ENCODE measurements at places on chromosomes 3 and 15.

DNA sequence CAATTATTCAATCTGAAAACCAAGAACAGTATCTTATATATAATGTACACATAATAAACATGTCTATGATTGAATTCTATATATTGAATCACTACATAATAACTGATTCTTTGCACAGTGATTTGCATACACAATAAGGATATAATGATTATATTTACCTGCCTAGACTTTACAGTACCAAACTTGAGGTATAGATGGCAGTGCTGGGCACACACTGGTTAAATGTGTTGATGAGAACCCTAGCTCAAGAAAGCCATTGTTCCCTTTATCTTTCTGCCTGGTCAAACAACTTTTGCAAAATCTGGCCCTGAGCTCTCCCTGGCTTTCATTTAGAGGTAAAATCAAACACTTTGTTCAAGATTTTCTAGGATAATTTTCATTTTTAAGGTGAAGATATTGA, 697.7 kb downstream of the TUSC7 start:
- peak; percentile 32 for DNase-seq

- DNase-seq = no peak
Observed at GRCh38 chr3:38940394-38940793, 111.3 kb downstream of the SCN11A start.

DNA sequence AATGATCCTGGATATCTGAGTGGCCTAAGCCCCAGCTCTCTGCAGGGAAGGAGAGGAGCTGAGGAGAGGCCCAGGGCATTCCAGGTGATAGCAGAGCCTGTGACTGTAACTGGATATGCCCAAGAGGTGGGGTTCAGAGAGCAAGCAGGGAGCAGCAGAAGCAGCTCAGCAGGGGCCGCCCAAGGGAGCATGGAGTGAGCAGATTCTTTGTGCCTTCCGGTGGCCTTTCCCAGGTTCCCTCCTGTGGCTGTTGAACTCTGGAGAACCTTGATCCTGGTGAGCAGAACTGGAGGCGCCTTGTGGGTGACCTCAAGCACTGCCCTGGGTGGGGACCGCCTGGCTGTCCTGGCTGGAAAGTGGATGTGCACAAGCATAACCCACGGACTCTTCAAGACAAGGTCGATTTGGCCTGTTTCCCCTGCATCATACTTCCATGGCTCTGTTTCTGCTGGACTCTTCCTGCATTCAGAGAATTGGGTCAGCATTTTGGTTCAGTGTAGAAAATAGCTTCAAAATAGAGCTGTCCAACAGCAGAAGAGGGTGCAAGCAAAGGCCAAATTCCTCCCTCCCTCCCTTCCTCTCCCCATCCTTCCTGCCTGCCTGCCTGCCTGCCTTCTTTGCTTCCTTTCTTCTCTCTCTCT, 76.1 kb downstream of the ARNT2 start:
- no peak for DNase-seq

DNA sequence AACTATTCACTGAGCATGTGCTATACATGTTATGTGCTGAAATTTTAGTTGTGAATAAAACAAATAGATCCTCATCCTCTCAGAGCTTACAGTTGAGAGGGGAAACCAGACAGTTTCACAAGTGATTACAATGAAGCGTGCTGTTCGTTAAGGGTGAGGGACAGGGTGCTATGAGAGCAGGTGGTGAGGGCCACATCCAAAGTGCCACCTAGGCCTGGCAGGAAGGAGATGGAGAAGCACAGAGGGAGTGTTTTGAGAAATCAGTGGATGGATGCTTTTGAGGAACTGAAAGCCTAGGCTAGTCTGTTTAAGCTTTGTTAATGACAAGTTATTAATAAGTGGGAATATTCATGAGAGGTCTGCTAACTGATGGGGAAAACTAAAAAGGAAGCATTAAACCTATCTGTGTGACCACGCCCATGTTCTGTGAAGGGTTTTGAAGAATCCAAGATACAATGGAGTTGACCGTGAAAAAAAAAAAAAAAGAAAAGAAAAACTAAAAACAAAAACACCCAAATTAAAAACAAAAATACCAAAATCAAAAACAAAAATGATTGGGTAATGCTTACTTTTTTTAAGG, 7.3 kb downstream of the MCTP2 start:
- DNase-seq = no peak

DNA sequence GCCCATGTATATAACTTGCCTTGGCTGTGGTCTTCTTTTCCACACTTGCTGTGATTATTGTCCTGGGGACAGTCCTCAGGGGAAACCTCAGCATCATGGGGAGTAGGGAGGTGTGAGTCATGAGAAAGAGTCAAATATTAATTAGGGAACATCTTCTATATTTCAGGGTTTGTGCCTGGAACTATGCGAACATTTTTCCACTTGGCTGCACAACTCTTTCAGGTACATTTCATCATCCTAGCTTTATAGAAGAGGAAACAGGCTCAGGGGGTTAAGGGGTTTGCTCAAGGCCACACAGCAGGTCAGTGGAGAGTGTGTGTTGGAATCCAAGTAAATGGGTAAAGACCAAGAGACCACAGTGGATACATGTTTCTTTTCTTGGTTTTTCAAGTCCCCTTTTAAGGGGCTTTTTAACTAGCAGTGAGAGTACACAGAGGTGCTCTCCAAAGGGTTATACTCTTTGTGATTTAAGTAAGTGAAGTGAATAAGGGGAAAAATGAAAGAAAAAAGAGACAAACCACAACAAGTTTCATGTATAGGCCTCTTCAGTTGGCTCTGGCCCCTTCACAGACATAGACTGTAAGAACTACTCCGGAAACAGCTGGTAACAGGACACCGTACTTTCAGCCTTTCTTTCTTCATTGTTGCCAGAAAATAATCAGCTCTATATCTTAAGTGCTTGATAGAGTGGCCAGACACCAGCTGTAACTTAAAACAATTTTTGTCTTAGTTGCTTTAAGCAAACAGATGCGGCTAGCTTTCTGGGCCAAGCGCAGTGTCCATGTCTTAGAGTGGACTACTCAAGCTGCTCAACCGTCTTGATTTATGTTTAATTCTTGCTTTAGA, 64.6 kb downstream of the EEFSEC start:
- no peak for DNase-seq

DNA sequence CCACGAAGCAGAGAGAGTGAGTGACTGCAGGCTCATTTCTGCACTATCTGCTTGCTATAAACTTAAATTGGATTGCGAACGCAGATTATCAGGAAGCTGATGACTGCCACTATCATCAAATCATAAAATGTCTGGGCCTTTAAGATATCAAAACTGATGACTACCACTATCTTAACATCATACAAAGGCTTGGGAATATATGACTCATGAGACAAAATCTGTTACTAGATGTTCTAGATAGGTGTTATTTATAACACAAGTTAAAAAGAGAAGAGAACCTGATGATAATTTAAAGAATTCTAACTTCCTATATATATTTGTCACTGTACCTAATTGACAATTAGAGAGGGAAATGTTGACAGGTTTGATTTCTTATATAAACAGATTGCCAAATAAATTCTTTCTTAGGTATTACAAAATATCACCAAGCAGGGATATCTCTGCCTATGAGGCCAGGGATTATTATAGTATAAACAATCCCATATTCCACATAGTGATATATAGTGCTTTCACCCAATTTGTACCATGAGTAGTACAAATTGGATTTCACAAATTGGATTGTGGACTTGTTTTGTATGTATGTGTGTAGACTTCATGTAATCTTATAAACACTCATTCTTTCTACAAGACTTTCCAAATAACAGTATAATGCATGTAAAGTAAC, 1157.2 kb downstream of the ROBO1 start:
- DNase-seq = no peak

GRCh38 chr3:31093606-31094005, 199.1 kb upstream of the GADL1 start:
- no peak for DNase-seq

- no peak for DNase-seq
Observed at GRCh38 chr3:33211444-33211843, 7.2 kb downstream of the SUSD5 start.

DNA sequence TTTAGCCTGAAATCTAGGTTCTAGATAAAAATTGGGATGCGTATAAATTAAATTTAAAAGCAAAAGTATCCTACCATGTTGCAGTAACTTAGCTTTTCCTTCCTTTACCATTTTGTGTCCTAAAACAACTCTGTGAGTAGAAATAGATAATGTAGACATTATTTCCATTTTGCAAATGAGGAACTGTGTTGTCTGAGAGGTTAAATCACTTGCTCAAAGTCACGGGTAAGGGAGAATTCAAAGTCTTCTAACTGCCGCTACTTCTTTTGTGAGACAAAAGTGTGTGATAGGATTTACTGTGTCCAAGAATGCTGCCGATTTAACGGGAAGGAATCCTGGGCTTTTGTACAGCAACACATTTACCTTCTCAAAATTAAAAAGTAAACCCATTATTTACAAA, 40.7 kb downstream of the MYO1E start:
- DNase-seq = no peak

- no peak for DNase-seq
Observed at GRCh38 chr3:19539518-19540392, 391.4 kb downstream of the KCNH8 start.

DNA sequence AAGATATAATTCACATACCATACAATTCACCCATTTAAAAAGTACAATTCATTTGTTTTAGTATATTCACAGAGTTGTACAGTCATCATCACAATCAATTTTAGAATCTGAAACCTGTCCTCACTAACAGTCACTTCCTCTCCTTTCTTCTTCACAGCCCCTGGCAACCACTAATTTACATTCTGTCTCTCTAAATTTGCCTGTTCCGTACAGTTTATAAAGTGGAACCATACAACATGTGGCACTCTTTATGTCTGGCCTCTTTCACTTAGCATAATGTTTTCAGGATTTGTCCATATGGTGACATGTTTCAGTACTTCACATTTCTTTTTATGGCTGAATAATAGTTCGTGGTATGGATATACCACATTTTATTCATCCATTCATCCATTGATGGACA, 22.7 kb downstream of the ERICH6 start:
- no peak for DNase-seq

- DNase-seq = no peak
Observed at GRCh38 chr15:47502041-47502440, 215.3 kb upstream of the SEMA6D start.

- DNase-seq = no peak
Observed at GRCh38 chr3:138620431-138620830, 11.9 kb downstream of the FAIM start.

DNA sequence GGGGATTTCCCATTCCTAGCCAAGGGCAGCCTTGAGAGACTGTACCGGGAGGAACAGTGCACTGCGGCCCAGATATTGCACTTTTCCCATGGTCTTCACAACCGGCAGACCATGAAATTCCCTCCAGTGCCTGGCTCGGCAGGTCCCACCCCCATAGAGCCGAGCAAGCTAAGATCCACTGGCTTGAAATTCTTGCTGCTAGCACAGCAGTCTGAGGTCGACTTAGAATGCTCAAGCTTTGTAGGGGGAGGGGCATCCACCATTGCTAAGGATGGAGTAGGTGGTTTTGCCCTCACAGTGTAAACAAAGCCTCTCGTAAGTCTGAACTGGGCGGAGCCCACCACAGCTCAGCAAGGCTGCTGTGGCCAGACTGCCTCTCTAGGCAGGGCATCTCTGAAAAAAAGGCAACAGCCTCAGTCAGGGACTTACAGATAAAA, 156.3 kb downstream of the FRMD5 start:
- no peak for DNase-seq

- DNase-seq = peak; percentile 32
Observed at GRCh38 chr3:155411500-155412223, 118.2 kb upstream of the STRIT1 start.

DNA sequence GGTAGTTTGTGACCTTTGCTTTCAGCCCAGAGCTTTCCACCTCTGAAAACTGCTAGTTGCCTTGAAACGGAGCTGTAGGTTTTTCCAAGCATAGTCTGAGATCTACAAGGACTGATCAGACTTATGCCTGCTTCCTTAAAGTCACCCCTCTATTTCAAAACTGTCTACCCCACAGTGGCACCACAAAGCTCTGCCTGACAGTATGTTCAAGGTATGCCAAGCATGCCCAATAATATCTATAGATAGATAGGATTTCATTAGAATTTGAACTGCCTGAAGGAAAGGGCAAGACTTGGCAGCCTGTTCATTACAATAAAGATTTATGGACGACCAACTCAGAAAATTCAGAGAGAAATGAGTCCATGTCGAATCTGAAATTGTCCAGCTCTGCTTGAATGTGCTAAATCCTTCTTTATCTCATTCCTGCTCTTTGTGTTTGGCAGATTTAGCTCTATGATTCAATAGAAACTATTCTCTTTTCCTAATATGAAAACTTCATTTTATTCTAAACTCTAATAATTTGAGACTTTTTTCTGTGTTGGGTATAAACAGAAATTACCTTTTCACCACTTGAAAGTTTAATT, 227.6 kb upstream of the TBC1D5 start:
- no peak for DNase-seq

DNA sequence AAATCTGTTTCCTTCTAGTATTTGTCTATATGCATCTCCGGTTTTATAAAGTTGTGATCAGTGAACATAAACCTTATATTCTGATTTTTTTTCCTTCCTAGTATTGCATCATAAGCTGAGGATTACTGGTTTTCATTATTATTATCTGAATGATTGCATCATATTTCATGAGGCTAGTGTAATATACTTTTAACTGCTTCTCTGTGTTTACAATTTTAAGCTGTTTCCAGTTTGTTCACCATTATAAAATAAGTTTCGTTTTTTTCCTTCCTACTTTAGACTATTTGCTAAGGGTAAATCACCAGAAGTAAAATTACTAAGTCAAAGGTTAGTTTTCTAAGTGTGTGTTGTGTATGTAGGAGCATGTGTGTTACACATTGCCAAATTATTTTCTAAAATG, 20.2 kb downstream of the SEMA6D start:
- no peak for DNase-seq

DNA sequence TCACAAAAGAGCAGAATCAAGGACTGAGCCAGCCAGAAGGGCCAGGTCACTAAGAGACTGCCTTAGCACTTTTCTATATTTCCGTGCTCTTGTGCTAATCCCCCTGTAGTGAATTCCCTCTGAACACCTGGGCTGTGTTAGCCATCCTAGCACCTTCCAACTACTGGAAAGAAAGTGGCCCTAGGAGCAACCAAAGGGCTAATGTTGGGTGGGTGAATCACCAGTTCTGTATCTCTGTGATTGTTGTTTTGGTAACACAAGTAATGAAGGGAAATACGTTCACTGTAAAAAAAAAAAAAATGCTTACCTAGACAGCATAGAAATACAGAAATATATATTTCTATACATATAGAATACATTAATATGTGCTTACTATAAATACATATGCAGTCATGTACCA, 43.9 kb downstream of the PXYLP1 start:
- no peak for DNase-seq

GRCh38 chr15:62931650-62932049, 110.9 kb upstream of the TPM1 start:
- no peak for DNase-seq

GRCh38 chr3:14775011-14775410, 43.8 kb upstream of the FGD5 start:
- no peak for DNase-seq

DNA sequence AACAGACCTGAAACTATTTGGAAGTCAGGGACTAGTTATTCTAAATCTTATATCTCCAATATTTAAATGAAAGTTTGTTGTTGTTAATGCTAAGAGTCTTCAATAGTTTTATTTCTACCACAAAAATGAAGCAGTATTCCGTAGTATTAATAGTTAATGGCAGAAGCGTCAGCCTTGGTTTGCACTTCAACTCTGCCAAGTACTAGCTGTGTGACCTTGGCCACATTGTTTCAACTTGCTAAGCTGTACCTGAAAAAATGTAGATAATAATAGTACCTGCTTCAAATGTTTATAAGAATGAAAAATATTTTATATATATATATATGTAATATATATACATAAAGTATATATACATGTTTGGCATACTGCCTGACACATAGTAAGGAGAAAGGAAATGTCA, 354.6 kb upstream of the SATB1 start:
- no peak for DNase-seq

- no peak for DNase-seq
Observed at GRCh38 chr15:89136818-89137772, 48.8 kb downstream of the ABHD2 start.

All from KBM-7 (cell line).